ENCODE measurements at places on chromosomes 16 and 17.

DNA sequence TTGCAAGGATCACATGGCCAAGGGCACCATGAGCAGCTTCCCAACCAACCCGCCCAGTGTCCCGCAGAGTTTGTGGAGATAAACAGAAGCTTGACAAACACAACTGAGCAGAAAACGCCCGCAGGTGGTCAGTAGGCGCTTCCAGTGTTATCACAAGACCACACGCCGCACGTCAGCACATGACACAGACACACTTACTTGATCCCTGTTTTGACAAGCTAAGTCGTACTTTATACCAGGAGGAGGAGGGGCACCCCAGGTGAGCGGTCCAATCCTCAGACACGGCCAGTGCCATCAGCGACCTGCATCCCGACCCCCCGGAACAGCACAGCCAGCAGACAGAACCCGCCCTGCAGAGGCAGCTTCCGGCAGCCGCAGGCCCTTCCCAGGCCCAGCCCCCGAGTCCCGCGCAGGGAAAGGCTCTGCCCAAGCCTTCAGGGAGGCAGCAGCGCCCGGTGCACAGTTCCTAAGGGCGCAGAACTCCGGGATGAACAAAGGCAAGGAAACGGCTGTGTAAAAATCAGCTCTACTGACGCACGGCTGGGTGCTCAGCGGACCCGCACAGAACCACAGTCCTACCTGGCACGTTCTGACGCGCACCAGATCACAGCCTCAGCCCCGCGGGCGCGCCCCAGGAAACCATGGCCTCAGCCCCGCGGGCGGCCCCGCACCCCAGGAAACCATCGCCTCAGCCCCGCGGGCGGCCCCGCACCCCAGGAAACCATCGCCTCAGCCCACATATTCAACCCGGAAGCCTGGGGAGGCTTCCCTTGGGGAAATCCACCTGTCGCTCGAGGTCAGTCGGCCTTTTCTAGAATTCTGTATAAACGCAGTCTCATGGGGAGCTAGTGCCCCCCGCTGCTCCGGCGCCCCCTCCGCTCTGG lies 27.8 kb downstream of the AXIN1 start:
- no peak for DNase-seq

DNA sequence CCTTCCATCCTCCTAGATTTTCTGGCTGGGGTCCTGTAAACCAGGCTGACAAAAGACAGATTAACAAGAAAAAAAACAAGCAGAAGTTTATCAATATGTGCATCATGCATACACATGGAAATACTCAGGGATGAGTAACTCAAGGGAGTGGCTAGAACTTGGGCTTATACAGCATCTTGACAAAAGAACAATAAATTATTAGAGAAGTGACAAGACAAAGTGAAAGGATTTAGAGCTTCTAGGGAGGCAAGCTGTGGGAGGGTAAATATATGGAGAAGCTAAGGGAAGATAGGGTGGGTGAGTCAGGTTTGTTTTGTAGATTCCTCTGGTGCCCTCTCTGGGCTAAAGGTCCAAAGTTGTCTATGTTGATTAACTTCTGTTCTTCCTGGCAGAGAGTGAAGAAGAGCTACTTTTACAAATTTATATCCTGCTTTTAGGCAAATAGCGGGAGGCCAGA lies 48.0 kb upstream of the NDRG4 start:
- peak; percentile 56 for DNase-seq

- DNase-seq, result no peak
Measured at GRCh38 chr16:58056580-58056979, 31.0 kb downstream of the MMP15 start.

GRCh38 chr17:66750781-66751543 lies 84.0 kb upstream of the CACNG5 start:
- no peak for DNase-seq

GRCh38 chr16:17557480-17557879 lies 86.7 kb upstream of the XYLT1 start:
- no peak for DNase-seq

DNA sequence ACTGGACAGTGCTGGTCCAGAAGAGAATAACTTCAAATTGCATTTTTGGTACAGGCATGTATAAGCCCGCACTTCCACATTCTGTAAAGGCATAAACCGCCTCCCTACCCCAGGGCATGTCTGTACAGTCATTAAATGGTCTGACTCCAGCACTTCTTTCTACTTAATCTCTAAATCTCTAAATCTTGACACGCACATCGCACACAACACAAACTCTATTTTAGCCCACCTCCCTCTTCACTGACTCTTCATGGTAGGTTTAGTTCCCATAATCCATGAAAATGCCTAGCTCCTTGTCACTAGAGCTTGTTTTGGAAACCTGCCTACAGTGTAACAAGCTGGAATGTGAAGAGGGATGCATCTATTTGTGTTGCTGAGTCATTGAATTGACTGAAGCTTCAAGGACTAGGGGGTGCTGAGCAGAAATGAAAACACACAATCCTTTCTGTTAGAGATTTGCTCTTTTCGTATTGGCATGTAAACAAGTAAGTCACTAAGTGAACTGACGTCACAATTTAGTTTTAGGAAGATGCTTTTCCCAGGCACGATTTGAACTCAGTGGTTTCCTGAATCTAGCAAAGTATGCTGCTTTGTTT lies 1.6 kb upstream of the DUSP14 start:
- peak; percentile 64 for DNase-seq

- DNase-seq, result no peak
Measured at GRCh38 chr17:72511242-72511641, 390.4 kb downstream of the SOX9 start.

- no peak for DNase-seq
Measured at GRCh38 chr17:67676305-67676704, 41.4 kb upstream of the NOL11 start.

- peak; percentile 57 for DNase-seq
Measured at GRCh38 chr16:3580686-3581085, 3.5 kb upstream of the NLRC3 start.

GRCh38 chr17:57649731-57650484 lies 95.2 kb downstream of the CCDC182 start:
- DNase-seq, result no peak

- no peak for DNase-seq
Measured at GRCh38 chr17:28541439-28541838, 11.0 kb downstream of the UNC119 start.

GRCh38 chr17:73549841-73550430 lies 94.3 kb downstream of the SDK2 start:
- no peak for DNase-seq

DNA sequence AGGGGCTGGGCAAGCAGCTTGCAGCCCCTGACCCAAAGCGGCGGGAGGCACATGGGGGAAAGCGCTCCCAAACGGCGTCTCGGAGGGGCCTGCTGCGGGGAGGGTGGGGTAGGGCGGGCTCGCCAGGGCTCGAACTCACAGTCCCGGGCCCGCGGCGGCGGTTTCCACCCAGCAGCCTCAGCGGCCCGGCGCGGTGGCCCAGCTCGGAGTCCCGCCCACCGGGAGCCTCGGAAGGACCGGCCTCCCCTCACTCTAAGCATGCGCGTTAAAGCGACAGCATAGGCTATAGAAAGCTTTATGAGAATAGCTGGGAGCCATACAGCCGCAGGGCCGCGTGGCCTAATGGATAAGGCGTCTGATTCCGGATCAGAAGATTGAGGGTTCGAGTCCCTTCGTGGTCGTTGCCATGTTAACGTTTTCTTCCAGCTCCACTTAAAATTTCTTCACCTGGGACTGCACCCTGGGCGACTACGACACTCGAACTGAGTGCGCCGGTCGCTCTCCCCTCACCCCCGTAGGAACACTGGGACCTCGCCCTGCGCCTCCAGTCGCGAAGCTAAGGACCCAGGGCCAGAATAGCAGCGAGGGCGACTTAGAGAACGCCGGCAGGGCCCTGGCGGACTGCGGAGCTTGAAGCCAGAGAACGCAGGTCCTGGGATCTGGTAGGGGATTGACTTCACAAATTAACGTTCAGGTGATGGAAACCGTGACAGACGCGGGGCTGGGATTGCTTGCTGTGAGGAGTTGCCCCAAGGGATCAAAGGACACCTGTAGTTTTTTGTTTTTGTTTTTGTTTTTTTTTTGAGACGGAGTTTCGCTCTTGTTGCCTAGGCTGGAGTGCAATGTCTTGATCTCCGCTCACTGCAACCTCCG lies 15.8 kb downstream of the ZNF213 start:
- DNase-seq, result peak; percentile 98

DNA sequence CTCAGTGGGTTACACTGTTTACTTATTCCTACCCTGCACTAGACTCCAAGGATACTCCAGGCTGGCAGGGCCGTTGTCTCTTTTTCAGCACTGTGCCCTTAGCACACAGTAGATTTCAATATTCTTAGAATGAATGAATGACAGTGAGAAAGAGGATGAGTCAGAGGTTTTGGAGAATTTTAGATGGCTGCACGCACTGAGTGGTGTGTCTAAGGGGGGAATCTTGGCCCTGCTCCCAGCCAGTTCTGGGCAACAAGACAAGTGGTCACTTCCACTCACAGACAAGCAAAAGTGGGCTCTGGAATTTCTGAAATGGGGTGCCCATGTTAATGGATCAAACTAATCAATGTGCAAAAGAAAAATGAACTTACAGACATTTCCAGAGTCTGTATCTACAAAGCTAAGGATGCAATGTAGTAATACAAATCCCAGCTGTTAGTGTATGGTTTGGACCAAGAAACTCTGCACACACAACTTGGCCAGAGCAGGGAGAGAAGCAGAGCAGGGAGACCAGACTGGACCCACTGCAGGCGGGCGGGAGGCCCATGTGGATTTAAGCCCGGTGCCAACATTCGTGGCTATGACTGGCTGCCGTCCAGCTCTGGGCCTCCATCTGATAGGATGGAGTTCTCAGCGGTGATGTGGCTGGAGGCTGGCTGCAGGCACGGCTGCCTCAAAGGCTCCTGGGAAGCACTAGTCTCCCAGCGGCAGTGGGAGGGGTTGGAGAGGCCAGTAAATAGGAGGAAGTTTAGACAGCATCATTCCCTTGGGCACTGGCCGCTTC lies 95.6 kb upstream of the CDYL2 start:
- peak; percentile 24 for DNase-seq

DNA sequence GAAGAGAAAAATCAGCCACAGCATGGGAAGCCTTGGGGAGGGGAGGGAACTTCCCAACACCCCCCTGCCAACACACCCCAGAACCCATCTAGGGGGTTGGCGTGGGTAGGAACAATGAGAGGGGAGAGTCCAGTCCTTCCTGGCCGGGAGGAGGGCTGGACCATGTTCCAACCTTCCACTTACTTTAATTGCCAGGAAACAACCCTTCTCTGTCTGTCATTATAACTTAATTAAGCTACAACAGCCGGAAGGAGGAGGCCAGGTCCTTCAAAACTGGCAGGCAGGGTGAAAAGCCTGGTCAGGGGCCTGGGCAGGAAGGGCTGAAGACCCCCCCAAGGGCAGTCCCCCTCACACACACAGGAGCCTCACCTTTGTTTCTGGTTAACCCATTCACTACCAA lies 447.0 kb downstream of the SOX9 start:
- no peak for DNase-seq

GRCh38 chr17:2893422-2893914 lies 97.2 kb downstream of the RAP1GAP2 start:
- no peak for DNase-seq

GRCh38 chr16:280005-280460 lies 358 bp upstream of the ARHGDIG start:
- no peak for DNase-seq

GRCh38 chr16:69600202-69600601 lies 34.4 kb downstream of the NFAT5 start:
- DNase-seq, result no peak

GRCh38 chr17:63567229-63567628 lies 17.0 kb downstream of the DCAF7 start:
- no peak for DNase-seq

GRCh38 chr16:1770328-1771187 lies 785 bp downstream of the NME3 start:
- DNase-seq, result peak; percentile 47

DNA sequence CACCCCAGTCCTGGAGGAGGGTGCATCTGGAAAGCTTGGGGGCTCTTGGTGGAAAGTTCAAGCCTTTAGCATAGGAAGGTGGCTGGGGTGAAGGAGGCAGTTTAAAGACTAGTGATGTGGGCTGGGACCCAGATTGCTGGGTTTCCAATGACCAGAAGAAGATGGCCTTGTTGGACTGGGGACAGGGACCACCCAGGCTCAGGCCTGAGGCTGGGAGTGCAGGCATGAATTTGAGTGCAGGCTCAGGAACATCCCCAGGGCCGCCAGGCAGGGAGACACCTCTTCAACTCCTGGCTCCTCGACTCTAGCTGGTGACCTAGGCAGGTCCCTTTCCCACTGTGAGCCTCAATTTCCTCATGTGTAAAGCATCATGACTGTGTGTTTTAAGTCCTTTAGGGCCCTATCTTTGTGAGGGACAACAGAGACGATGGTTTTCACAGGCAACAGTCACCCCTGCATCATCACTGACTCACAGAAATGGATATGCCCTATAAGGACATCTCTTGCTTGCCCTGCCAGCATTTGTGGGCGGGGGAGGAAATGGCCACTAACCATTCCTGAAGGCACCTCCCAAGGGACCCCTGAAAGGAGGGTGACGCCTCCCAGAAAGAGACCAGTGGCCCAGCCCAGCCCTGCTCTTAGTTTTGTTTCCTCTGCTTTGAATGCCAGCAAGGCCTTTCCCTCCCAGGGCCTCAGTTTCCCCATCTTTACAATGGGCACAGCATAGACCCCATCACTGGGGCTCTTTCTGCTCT lies 11.1 kb downstream of the NLRC5 start:
- peak; percentile 49 for DNase-seq

DNA sequence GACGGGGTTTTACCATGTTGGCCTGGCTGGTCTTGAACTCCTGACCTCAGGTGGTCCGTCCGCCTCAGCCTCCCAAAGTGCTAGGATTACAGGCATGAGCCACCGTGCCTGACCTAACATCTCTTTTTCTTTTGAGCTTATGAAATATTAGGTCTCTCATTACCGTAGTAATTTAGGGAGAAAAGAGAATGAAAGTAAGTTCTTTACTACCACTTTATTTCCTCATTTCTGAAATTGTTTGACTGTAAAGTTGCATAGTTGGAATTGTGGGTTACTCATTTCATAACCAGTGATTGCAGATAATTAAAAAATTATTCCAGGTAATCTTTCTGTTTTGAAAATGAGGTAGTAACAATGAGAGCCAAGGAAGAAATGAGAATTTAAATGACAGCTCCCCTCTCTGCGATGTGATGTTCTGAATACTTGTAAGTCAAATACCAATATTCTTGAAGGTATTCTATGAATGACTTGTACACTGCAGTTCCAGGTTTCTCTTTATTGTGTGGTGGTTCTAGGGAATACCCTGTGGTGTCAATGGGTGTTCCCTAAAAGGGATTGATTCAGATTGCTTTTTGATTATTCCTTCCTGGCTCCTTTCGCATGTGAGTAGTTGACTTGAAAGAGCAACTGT lies 28.3 kb downstream of the MAP2K4 start:
- DNase-seq, result no peak

DNA sequence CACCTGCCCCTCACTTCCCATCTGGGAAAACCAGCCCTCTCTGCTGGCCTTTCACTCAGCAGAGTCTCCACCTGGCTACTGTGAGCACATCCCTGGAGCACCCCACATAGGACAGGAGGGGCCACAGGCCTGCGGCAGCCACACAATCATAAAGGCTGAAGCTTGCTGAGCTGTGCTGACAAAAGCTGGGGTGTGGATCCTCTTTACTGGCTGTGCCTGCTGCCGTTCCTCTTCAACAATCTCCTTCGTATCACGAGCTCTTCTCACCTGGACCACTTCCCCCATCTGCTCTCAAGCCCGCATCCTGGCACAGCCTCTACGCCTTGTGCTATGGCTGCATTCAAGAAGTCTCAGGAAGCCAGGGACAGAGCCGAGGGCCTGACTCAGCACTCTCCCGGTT lies 86.1 kb downstream of the ZNF778 start:
- DNase-seq, result no peak

Data from A673 (cell line).